M059J (cell line): ENCODE measurements at places on chromosomes 2 and 18. TPM values are rescaled to one million over a fixed set of nuclear protein-coding genes. Genes with fewer than 3 reads are reported as not detected.

GRCh38 chr2:232422051-232422450 lies 15.4 kb downstream of the ALPG start:
- DNase-seq = no peak

- peak; percentile 52 for DNase-seq
These were observed 536 bp downstream of the VPS54 start for GRCh38 chr2:64018701-64019082.

Gene HYCC2
- total RNA-seq = 6.7 and 8.4 TPM in 2 replicates

Gene ZNF236
- total RNA-seq = 3.6 and 6.1 TPM in 2 replicates

Gene RGPD3
- total RNA-seq = 0.02 and 0.05 TPM in 2 replicates

GRCh38 chr18:3411854-3412268 lies 38.1 kb upstream of the TGIF1 start:
- no peak for DNase-seq

DNA sequence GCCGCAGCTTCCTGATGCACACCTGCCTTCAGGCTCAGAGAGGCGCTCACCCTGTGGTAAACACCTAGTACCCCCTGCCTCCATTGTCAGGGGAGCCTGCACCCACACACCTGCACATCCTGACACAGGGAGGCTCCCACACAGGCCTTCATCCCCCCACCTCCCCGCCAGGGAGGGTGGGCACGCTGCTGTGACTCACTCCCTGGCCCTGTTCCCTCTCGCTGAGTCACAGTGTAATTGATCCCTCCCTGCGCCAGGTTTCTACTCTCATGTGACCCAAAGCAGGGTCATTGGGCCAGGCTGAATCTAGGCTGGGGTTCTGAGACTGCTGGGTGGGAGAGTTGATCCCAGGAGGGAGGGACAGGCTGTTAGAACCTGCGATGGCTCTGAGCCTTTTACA lies 8.5 kb upstream of the CELF4 start:
- peak; percentile 30 for DNase-seq
